ENCODE measurements at places on chromosomes 1 and 21.

- no peak for DNase-seq
Observed at GRCh38 chr1:2449636-2450454, 26.2 kb upstream of the PLCH2 start.

- DNase-seq, result no peak
Observed at GRCh38 chr1:202045705-202046104, 35.3 kb downstream of the ELF3 start.

DNA sequence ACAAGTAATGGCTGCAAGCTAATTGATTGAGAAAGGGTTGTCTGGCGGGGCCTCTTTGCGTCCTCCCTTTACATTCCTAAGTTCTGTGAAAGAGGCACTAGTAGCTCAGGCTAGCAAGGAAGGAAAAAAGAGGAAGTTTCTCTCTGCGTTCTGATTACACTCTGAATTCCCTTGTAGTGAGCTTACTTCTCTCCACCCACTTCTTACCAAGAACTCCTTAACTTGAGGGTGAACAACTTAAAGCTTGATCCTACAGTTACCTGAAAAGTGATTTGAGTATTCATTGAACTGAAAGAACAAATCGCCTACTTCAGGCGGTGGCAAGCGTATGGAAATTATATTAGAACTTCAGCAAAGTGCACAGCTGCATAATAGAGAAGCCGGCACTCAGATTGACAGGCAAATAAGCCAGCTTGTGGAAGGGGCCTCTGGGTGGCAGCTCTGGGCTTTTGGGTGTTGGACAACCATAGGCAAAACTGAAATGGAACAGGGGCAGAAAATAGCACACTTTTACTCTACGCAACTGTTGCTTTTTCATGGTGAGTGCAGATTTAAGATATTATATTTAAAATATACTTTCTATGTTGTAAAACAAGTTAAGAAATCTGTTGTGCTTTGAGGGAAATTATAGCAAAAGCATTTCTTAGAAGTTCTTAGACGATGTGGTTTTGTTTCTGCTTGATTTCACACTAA lies 464.5 kb downstream of the USP25 start:
- no peak for DNase-seq

DNA sequence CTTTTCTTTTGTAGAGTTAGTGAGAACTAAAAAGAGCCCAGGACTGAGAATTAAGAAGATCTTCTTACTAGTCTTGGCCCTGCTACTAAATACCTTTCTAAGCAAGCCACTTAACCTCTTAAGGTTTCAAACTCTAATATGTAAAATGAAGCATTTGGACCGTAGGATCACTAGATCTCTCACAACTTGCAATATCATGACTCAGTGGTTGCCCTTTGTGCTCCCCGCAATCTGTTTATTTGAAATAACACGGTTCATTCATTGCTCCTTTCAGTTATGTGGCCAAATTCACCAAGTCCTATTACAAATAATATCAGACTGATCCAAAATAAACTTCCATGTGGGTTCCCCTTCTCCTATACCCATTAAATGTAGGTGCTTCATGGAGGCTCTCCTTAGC lies 10.8 kb downstream of the PALMD start:
- DNase-seq, result no peak

GRCh38 chr21:46325073-46325912 lies 1.3 kb downstream of the PCNT start:
- no peak for DNase-seq

DNA sequence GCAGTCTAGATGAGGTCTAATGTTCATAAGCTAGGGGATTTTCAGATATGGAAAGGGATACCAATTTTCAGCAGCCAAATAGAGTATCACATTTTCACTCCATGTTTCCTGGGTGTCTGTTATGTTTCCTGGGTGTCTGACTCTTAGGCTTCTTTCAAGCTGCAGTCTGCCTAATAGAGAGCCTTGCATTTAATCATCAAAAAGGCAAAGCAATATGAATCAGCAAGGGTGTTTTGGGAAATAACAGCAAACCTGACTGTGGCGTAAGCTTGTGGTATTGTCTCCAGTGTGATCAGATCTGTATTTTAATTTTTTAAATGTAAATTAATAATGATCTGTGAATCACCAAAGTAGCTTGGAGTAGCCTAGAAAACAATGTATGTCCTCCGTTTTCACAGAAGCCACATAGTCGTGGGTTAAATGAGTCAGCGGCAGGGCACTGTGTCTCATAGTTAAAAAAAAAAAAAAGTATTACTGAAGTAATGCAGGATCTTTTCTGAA lies 10.4 kb downstream of the LGALS8 start:
- no peak for DNase-seq
